ENCODE measurements at places on chromosomes 7 and 10. TPM values are rescaled to one million over a fixed set of nuclear protein-coding genes. Genes with fewer than 3 reads are reported as not detected.

DNA sequence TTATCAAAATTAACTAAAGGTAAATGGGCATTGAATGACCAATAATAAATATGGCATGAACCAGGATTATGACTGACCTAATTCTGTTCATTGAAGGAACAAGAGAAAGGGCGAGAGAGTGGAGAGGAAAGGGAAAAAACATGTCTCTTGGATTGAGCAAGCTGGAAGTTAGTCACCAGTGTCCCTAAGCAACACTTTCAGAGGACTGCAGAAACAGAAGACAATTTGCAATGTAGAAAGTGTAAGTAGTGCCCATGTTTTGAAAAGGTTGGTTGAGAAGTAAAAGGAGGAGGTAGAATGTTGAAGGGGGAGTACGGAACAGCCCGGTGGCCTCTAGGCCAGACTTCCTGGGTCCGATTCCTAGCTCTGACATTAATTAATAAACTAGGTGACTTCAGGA is 94.6 kb downstream of the FAS start:
- no peak for DNase-seq

DNA sequence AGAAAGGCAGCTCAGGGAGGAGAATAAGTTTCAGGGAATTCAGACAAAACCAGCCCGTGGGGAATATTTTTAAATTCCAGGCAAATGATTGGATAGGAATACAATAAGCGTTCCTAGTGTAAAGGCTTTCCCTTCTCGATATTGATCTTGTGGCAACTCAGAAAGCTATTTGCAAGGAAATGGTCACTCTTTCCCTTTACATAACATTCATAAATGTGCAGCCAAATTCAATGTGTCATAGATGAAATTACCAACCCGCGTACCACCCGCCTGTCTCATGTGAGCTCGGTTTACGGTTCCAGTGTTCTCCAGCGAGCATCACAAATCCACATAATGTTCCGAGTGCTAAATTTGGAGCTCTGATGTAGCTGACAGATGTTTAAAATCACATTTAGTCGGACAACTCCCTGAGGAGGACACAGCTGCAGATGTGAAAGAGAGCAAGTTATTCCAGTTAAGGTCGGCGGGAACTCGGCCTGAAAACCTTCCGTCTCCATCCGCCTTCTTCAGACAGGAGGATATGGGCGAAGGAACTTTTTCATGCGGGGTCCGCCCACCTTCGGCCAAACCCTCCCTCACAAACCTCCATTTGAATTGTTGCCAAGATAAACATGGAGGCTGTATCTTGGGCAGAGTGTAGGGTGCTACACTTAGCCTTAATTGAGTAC is 327.0 kb downstream of the RNLS start:
- no peak for DNase-seq

The MYH16 gene
- total RNA-seq = not detected

- DNase-seq = no peak
These were observed 17.1 kb downstream of the YKT6 start for GRCh38 chr7:44217852-44218402.

The PTTG1IP2 gene
- not detected for total RNA-seq

The HHEX gene
- 0.32 TPM for total RNA-seq

DNA sequence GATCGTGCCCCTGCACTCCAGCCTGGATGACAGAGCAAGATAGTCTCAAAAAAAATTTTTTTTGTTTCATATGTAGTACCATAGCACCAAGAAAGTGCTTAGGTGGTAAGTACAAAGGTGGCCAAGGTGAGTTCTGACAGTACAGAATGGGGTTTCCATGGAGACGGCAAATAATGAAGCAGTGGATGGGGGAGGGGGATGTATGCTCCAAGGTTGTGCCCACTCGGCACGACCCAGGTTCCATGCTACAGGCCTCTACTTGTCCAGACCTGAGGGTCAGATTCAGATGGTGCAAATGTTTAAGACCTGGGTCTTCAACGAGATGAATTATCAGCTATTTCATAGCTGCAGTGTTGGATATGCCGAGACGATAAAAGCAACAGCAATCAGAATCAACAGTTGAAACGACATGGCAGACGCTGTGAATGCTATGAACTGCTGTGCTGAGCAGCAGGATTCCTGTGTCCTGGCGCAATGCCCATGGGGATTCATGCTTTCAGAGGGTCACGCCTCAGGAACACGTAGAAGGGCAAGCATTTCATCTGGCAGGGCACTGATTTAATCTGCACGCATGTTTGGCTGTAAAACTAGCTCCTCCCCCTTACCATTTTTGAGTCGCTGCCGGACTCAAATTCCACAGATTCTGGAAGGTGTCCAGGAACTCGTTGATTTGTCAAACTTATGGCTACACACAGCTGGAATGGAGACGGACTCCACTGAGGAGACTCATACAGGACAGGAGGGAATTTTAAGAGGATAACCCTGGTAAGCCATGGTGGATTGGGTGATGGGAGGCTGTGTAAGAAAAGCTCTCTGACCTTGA is 256.5 kb downstream of the FRMD4A start:
- no peak for DNase-seq

DNA sequence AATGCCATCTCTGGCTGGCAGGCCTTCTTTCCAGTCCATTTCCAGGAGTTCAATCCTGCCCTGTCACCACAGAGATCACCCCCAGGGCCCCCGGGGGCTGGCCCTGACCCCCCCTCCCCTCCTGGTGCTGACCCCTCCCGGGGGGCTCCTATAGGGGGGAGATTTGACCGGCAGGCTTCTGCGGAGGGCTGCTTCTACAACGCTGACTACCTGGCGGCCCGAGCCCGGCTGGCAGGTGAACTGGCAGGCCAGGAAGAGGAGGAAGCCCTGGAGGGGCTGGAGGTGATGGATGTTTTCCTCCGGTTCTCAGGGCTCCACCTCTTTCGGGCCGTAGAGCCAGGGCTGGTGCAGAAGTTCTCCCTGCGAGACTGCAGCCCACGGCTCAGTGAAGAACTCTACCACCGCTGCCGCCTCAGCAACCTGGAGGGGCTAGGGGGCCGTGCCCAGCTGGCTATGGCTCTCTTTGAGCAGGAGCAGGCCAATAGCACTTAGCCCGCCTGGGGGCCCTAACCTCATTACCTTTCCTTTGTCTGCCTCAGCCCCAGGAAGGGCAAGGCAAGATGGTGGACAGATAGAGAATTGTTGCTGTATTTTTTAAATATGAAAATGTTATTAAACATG is 6.0 kb downstream of the CHPF2 start:
- DNase-seq = no peak

- no peak for DNase-seq
These were observed 52.2 kb downstream of the PWWP2B start for GRCh38 chr10:132449051-132449810.

The HYCC1 gene
- 19.6 TPM for total RNA-seq

GRCh38 chr7:105002-105401 is 87.4 kb upstream of the FAM20C start:
- no peak for DNase-seq

The ZNF273 gene
- 8.9 TPM for total RNA-seq

DNA sequence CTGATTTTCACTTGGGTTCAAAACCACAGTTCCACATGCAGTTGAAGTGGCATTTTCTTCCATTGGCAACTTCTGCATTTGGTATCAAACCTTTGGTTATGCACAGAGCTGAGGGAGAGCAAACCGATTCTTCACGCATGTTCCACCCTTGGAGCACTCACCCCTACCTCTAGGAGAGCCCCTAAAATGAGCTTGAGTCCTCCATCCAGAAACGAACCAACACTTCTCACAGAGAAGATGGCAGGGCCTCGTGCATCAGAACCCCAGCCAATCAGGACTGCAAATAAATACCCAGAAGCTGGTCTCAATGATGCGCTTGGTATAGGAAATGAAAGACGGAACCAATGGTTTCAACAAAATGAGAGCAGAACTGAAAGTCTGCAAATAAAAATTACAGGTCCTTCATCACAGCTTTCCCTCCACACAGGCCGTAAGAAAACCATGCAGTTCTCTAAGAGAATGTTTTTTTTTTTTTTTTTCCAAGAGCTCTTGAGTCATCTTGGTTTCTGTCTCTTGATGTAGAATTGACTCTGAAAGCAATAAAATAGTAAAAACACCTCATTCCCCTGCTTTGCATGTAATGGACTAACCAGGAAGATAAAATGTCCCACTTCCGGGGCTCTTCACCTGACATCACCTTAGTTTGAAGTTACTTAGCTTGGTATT is 23.9 kb downstream of the KLF6 start:
- peak; percentile 30 for DNase-seq

The FAM25C gene
- total RNA-seq = not detected

GRCh38 chr10:126917975-126918908 is 13.0 kb downstream of the DOCK1 start:
- DNase-seq = no peak

DNA sequence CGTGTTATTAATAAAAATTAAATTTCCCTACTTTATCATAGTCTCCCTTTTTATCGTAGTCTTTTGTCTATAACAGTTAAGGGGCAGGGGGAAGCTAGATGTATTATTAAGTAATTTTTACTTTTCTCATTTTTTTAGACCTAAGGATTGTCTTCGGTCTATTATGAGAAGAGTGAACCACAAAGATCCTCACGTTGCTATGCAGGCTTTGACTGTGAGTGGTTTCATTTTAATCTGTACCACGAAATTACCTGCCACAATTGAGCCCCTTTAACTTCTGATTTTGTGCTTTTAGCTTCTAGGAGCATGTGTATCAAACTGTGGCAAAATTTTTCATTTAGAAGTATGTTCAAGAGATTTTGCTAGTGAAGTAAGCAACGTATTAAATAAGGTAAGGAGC is 40.6 kb downstream of the STAM start:
- no peak for DNase-seq

DNA sequence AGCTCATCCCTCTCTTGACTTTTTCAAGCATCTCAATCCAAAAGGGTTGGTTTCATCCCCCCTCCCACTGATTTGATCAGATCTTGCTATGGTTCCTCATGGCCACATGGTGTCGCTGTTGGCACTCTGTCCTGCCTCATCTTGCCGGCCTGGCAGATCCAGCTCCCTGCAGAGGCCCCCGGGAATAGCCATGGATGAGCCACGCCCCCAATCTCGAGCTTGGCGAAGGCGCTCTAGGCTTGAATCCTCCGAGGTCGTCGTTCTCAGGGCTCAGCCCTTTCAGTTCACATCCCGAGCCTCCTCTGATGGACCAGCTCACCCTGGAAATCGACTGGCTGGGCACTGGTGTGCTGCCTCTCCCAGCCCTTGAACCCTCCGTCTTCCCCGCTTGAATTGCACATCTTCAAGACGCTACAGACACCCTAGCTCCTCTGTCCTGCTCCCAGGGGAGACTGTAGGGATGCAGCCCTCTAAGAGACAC is 628.7 kb downstream of the TYW1 start:
- DNase-seq = no peak

The SPDYE5 gene
- total RNA-seq = not detected

- DNase-seq = no peak
These were observed 56.6 kb downstream of the TMEM209 start for GRCh38 chr7:130148561-130148960.

The ANKRD61 gene
- total RNA-seq = not detected

The CLDN15 gene
- 50.4 TPM for total RNA-seq

- no peak for DNase-seq
These were observed 6.7 kb upstream of the ZNF33B start for GRCh38 chr10:42645103-42645502.

The TUBB8 gene
- total RNA-seq = not detected

DNA sequence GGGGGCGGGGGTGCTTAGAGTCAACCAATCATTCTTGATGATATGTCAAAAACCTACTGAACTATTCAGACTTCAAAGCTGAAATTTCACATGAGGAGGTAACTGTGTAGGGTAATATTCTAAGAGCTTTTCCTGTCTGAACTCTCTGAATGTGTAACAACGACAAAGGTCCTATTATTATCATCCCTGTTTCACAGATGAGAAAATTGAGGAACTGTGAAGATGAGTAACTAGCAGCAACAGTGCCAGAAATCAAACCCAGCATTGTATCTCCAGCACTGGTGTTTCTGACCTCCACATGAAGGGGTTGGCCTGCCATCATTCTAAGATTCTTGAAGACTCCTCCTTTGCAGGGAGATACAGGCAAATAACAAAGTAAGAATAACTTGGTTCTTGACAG is 294.7 kb upstream of the AOAH start:
- no peak for DNase-seq

The PNLIPRP2 gene
- not detected for total RNA-seq

- no peak for DNase-seq
These were observed 9.4 kb downstream of the NUDT5 start for GRCh38 chr10:12186323-12186722.

DNA sequence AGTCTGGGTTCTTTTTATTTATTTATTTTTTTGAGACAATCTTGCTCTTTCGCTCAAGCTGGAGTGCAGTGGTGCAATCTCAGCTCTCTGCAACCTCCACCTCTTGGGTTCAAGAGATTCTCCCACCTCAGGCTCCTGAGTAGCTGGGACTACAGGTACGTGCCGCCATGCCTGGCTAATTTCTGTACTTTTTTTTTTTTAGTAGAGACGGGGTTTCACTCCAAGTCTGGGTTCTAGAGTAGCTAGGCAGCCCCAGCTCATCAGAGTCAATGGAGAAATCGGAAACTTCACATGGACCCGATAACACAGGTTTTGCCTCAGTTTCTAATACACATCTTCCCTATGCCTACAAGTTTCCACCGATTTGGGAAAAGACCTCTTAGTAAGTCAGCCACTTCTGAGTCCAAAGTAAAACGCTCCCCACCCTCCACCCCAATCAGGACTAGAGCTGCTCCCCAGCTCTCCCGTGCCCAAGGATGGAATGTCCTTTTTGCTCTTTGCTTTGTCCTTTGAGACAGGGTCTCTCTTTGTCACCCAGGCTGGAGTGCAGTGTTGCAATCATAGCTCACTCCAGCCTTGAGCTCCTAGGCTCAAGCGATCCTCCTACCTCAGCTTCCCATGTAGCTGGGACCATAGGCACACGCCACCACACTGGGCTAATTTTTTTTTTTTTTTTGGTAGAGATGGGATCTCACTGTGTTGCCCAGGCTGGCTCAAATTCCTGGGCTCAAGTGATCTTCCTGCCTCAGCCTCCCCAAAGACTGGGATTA is 3.8 kb upstream of the SERPINE1 start:
- no peak for DNase-seq

The TCF7L2 gene
- 2.3 TPM for total RNA-seq

DNA sequence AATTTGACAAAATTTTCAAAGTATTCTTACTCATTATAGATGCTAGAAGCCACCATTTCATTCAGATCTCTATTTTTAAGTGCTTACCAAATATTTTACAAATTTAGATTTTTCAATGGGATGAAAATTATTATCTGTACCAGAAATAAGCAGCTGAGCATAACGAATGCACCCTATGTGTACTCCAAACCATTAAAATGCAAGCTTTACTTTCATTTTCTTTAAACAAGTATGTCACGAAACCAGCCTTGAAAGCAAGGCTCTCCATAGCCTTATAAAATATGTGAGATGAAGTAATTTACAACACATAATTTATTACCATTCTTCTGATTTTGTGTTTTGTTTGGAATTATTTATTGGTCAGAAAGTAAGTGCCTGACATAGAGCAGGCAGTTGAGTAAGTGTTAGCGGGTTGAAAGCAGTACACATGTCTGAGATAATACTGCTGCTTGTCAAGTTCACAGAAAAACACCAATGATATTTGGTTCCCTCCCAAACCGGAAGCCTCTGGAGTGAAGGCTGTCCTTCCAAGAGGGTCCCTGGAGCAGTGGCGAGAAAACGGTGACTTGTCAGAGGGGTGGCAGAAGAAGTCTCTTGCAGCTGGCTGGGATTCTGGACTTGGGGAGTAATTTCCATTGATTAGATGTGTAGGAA is 322.7 kb upstream of the PFKP start:
- no peak for DNase-seq

GRCh38 chr7:134844200-134844599 is 64.8 kb downstream of the CALD1 start:
- DNase-seq = no peak
